ENCODE measurements at places on chromosomes 7 and 10. TPM values are rescaled to one million over a fixed set of nuclear protein-coding genes. Genes with fewer than 3 reads are reported as not detected.

GRCh38 chr7:12642508-12642907 lies 44.9 kb upstream of the ARL4A start:
- no peak for DNase-seq

The CAV1 gene
- not detected for total RNA-seq

The GDF2 gene
- total RNA-seq, result not detected

The PLEKHA1 gene
- total RNA-seq, result 56.1 TPM

The SH3PXD2A gene
- 3.3 TPM for total RNA-seq

DNA sequence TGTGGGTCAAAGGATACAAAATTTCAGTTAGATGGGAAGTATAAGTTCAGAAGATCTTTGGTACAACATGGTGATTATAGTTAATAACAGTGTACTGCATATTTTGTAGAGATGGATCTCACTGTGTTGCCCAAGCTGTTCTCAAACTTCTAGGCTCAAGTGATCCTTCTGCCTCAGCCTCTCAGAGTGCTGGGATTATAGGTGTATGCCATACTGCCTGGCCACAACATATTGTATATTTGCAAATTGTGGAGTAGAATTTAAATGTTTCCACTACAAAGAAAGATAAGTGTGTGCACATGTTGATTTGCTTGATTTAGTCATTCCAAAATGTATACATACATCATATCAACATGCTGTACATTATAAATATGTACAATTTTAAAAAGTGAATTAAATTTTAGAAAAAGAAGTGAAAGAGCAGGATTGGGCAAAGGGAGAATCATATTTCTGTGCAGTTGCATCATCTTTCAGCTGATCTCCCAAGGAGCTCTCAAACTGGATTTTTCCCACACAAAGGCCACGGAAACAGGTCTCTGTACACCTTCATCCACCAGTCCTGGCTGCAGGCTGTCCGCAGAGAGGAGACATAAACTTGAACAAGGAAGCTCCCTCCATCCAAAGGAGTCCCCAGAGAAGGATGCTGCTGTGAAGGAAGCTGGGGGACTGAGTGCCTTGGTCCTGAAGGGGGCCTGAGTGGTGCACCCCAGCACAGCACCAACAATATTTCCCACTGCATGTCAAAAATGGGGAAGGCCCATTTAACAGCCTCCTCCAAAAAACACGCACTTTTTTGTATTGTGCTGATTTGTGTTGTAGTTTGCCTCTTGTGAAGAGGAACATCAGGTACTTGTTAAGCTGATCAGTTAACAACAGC lies 217.1 kb upstream of the GHITM start:
- DNase-seq, result no peak
